SJSA1 (cell line): ENCODE measurements at places on chromosomes 1 and 21. TPM values are rescaled to one million over a fixed set of nuclear protein-coding genes. Genes with fewer than 3 reads are reported as not detected.

DNA sequence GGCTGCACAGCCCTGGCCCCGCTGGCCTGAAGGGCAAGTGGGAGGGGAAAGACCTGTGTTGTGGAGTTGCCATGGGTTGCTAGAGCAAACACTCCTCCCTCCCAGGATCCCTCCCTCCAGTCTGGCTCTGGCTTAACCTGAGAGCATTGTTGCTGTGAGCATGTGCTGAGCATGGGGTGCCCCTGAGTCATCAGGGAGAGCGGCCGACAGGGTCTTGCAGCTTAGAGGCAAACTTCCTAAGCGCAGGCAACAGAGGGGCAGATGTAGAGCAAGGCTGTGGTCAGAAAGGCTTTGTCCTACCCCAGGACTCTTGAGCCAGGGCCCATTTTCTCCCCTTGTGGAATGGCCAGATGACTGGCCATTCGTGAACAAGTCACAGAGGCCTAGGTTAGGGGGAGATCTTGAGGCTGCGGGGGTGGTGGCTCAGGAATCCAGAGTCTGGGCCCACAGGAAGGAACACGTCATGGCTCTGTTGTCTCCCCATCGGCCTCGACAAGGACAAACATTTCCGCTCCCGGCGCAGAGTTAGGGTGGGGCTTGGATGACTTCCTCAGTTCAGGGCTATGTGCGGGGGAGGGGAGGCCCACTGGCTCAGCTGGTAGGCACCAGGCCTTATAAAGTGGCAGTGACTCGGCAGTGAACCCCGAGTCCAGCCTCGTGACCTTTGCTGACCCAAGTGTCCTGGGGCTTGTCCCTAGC lies 362 bp upstream of the DYNLT4 start:
- H3K4me3 ChIP-seq: no peak overlapping the region; the same call in 1 of the 2 replicates
- peak; percentile 99 for DNase-seq
- peaks cover 41% of the 10 kb centered on the region for H3K36me3 ChIP-seq

DNA sequence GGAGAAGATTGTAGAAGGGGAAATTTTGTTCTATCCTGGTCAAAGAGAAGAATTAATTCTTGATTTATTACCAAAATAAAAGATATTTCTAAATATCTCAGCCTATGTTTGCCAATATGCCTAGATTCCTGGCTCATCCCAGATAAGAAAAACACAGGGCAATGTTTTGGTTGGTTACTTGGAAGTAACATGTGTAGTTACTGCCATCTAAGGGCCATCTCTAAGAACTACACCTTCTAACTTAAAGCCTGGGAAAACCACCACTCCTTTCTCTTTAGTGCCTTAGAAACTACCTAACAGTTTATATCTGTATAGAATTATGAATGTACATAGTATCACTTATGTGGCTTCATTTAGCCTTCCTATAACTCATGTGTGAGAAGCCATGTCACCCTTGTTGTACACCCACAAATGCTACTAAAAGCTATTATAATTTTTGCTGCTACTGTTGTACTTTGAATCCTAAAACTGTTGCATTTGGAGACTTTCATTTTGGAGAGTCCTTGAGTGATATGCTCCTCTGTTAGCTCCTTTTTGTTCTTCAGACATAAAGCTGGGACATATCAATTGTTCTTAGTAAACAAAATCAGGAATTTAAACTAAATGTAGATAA lies 4.5 kb downstream of the AIM2 start:
- H3K27ac ChIP-seq: no peak overlapping the region
- H3K4me1 ChIP-seq: 0 out of 2 replicates have a peak, but pooled peaks cover 3% of the 10 kb centered on the region
- no peaks in the 10 kb centered on the region for H3K27me3 ChIP-seq
- no peak for DNase-seq
- H3K36me3 ChIP-seq: no peaks in the 10 kb centered on the region
- no peak overlapping the region for H3K4me3 ChIP-seq

The SIK1 gene
- total RNA-seq: 5.3 and 9.1 TPM in 2 replicates

The C1orf35 gene
- total RNA-seq: 18.7 and 49.2 TPM in 2 replicates
